NCI-H774 (cell line): ENCODE measurements at places on chromosomes 2 and 18.

- DNase-seq = no peak
These were observed 27.3 kb downstream of the KCNF1 start for GRCh38 chr2:10939058-10939457.

DNA sequence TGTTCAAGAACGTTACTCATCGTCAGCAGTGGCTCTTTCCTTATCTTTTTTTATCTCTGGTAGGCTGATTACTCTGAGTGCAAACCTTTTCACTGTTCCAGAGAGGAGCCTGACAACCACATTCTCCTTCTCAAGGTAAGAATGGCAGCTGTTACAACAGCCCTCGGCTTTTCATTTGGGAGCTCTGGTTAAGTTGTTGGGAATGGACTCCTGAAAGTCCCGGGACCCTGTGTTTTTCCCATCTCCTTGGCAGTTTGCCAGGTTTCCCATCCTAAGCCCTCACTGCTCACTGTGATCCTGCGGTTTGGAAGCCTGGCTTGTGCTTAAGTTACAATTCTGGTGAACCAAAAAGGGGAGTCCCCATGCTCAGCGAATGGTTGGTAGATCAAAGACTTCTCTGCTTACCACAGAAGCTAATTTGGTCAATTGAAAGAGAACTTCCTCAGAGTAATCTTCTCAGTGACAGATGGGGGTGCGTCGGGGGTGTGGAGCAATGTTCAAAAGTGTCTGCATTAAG lies 122.3 kb downstream of the LYPD6B start:
- DNase-seq = no peak

GRCh38 chr2:111984213-111984604 lies 70.9 kb upstream of the TMEM87B start:
- DNase-seq = no peak

- peak; percentile 54 for DNase-seq
These were observed 47.1 kb upstream of the CCDC150 start for GRCh38 chr2:196592331-196592910.

- no peak for DNase-seq
These were observed 95.8 kb upstream of the DPP10 start for GRCh38 chr2:114346658-114347057.

GRCh38 chr2:192948316-192948715 lies 753.6 kb upstream of the TMEFF2 start:
- no peak for DNase-seq

DNA sequence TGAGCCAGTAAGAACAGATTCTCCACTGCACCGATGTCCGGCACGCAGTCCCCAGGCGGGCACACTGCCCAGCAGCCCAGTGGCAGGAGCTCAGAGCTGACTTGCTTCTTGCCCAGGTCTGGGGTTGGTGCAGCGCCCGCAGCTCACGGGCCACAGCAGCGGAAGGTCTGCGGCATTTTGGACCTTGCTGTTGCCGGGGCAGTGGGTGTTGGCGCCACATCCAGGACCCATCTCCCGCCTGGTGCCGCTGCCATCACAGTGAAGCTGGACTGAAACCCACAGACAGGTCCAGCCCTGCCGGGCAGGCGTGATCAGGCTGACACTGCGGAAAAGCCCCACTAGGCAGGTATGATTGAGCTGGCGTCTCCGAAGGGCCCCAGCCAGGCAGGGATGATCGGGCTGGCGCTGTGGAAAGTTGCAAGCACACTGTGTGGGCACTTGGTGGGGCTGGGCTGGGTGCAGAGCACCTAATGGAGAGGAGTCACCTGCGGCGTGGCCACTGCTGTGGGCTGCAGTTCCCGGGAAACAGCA lies 75.5 kb downstream of the SLC66A2 start:
- no peak for DNase-seq

GRCh38 chr18:23377669-23378301 lies 75.3 kb upstream of the RIOK3 start:
- no peak for DNase-seq

DNA sequence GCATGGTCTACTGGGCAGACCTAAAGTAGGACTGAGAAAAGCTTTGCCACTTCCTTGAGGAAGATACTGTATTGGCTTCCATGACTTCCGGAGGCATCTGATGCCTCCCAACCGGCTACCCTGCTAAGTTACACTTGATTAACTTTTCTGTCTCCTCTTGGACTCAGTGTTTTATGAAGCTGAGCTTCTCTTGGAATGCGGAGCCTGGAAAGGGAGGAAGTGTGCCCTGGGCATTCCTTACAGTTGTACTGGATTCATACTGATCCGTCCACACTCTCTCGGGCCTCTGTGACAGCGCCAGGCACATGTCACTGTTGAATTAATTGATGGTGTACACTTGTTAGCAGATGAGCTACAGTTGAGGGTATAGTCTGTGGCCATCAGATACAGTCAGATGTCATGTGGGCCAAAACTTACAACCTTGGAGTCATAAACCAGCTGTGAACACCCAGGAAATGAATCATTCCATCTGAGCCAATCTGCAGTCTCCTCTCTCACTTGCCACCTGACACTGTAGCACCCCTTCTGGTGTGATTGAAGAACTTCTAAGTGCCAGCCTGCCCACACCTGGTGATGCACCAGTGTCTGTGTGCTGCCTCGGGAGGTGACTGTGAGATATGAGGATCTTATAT lies 122.5 kb downstream of the FHOD3 start:
- DNase-seq = no peak

GRCh38 chr2:15485949-15486348 lies 75.2 kb downstream of the NBAS start:
- DNase-seq = no peak

- DNase-seq = peak; percentile 36
These were observed 21.1 kb downstream of the CPS1 start for GRCh38 chr2:210577263-210578071.

DNA sequence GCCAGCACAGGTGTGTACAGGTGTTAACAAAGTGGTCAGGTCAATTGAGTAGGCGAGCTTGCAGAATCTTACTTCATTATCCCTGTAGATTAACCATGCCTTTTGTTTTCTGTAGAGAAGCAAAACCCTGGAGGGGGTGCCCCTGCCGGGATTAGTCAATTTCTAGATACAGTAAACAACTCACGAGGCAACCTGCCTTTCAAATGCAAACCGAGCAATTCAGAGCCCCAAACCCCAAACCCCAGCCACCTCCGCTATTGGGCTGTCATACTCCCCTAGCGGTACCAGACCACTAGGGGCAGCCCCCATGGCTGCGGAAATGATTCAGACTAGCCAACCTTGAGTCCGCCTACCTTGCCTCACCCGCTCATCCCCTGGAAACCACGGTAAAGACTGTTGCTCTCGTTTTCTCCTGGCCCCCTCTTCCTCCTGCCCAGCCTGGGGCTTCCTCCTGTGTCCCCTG lies 61.4 kb upstream of the KIF5C start:
- DNase-seq = no peak

DNA sequence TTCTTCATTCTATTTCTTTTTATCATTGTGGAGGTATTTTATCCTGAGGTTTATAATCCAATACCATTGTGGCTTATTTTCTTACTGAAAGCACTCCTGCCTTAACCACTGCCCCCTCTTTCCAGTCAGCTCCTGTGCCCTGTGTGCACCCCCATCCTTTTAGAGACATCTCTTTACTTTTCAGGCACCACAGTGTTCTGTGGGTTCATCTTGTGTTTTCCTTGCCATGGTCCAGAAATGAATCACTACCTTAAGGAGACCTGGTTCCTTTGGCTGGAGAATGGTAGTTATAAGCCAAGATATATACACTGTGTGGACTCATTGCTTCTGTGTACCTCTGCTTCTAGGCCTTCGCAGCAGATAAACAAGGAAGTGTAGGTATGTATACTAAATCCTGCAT lies 278.3 kb downstream of the PTGR3 start:
- no peak for DNase-seq

DNA sequence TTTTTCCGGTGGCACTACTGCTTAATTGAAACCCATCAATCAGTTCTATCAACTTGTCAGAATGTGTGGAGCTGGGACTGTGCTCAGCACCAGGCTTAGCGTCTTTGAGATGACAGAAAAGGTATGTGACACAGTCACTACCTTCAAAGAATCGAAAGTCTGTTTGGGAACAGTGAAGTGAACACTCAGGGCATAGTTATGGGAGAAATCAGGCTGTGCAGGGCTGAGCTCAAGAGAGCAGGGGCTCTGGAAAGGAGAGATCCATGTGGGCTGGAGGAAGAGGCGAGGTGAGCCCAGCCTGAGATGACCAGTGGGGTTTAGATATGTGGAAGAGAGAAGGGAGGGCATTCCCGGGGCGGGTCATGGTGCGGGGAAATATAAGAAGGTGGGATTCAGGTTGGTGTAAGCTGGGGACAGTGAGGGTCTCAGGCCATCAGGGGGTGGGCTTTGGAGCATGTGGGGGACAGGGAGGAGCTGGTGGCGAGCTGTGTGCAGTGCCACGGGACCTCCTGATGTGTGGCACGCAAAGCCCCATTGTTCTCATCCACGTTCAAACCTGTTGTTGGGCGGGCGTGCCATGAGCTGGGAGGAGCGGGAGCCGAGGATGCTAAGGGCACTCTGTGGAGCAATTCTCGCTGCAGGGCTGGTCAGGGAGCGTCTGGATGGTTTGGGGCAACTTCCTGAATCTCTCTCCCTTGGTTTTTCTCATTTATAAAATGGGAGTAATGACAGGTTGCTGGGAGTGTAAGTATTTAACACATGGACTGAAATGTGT lies 72.5 kb downstream of the VAPA start:
- DNase-seq = no peak

DNA sequence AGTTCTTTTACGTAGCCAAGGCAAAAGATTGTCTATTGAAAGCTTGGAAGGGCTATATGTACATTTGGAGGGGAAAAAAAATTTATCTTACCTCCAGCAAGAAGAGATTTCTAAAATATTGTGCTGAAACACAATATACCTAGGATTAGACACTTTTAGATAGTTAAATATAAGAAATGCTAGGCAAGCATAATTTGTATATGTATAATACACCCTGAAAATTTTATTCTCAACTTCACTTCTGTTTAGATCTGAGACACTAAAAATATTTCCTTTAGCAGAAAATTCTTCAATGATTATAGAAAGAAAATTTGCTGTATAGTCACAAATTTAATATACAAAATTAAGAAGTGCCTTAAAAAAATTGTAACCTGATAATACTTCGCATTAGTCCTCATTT lies 42.6 kb downstream of the ITGAV start:
- no peak for DNase-seq

DNA sequence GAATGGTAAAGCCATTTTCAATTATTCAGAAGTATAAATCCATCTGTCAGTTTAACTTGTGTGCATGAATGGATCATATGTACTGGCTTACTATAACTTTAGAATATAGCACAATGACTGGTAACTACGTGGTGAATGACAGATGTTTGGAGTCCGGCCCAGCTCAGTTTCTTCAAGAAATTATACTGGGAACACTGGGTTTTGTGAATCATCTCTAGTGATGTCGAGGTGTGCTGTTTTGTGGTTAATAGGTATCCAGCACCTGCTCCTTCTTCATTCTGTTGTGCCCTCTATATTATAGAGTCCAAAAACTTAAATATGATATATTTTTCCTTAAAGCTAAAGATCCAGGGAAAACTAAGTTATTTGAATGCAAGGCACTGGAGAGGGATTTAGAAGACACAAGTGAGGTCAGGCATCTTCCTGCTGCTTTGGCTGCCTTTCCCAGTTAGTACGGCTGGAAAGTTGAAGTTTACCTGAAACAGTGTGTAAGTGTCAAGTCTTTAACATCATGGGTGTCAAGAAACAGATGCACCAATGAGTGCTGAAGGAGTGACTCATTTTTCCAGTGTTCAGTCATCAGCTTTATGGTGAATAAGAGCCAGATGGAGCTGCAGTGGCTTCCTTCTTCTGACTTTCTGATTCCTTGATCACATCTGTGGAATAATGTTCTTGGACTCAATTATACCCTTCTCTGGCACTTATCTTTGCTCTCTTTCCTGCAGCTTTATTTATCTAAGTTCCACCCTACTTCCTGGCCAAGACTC lies 1079.5 kb upstream of the CELF4 start:
- DNase-seq = no peak

DNA sequence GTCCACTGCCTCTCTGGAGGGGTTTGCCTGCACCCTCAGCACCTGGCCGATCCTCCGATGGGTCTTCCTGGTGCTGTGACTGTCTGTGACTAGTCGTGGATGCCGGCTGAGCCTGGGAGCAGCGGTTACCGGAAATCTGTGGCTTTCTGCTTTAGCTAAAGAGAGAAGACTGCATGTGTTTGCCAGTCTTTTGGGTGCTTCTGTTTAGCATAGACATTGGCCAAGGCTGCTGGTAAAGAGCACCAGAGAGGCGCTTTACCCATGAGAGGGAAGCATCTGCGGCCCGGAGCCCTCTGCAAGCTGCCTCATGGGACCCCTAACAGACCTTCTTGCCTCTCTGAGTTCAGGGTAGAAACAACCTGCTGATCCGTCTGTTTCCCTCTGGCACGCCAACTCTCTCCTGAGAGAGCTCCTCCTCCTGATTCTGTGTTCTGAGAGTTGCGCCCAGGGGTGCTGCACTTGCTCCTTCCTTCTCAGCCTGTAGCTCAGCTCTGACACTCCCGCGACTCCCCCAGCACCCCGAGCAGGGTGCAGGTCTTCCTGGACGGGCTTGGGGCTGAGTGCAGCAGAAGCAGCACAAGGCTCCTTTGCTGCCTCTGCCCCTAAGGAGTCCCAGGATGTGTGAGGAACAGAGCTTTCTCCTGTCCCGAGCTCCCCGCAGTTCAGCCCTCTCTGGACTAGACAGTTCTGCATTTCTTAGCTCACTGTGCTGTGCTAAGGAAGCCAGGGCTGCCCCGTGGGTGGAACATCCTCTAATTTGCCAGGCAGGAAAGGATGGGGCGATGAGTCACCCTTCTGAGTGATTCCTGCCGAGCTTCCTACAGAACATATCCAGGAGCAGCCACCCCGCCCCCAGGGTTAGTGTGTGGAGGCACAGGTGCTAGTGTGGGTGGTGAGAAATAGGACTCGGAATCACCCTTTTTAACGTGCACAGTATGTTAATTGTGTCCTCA lies 203.2 kb downstream of the SH3RF3 start:
- no peak for DNase-seq

DNA sequence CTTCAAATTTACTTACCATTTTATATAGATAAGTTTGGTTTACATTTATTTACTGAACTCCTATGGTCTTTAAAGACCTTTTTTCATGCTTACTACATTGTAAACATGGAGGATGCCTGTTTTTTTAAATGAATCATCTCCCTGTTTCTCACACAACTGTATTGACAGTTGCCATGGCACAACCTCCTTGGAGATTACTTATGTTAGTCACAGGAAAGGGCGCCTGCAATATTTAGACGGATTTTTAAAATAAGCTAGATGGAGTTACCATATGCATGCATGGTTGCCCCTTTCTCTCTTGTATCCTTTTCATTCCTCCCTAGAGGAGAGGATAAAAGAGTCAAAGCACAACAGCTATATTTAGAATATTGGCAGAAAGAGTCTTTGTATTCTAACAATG lies 34.8 kb upstream of the CCDC102B start:
- no peak for DNase-seq

DNA sequence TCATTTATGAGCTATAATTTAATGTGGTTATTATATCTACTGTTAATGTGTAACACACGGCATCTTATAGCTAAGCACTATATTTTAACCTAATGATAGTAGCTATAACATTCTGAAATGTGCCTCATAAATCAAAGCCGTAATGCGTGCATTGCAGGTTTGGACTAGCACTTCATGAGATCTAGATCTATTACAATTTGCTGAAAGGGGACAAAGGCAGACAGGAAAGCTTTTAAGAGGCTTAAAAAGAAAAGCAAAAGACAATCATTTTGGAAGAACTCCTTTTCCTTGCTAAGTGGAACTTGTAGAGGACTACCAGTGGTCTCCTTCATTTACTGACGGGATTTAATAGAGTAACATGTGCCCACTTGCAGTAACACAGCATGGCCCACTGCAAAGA lies 213.1 kb downstream of the NBAS start:
- no peak for DNase-seq
